IMR-90 (cell line): ENCODE measurements at places on chromosomes 1 and 21.

GRCh38 chr1:64847666-64848065 lies 102.8 kb downstream of the RAVER2 start:
- no peak for DNase-seq

- DNase-seq, result peak; percentile 33
These were observed 3.5 kb upstream of the IGSF8 start for GRCh38 chr1:160101717-160102522.

DNA sequence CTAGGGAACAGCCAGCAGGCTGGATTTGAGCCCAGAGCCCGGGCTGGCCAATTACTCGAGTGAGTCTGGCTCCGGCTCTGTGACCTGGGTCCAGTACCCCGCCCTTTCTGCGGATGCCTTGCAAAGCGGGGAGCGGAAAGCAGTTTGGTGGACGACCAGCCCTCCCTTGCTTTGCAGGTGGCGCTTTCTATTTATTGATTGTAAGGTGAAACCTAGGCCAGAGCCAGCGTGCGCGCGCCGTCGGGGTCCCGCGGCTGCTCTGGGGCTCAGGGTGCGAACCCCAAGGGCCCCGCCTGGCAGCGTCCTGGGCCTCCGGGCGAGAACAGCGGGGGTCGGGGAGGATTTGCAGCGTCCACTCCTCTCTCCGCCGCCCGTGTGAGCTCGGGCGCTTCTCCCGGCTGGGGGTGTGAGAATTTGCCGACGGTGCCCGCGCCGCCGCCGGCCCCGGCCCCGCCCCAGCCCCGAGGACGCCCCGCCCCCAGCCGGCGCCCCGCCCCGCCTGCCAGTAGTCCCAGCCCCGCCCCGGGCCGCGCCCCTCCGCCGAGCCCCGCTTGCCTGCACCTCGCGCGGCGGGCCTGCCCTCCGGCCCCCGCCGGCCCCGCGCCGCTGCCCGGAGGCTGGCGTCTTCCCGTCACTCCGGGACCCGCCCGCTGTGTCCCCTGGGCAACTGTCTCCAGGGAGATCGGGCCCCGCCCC lies 37.6 kb downstream of the PIK3CD start:
- DNase-seq, result peak; percentile 52

GRCh38 chr1:243447347-243447746 lies 191.5 kb downstream of the SDCCAG8 start:
- DNase-seq, result peak; percentile 62

- DNase-seq, result no peak
These were observed 71.4 kb downstream of the ARHGEF16 start for GRCh38 chr1:3525551-3526482.

DNA sequence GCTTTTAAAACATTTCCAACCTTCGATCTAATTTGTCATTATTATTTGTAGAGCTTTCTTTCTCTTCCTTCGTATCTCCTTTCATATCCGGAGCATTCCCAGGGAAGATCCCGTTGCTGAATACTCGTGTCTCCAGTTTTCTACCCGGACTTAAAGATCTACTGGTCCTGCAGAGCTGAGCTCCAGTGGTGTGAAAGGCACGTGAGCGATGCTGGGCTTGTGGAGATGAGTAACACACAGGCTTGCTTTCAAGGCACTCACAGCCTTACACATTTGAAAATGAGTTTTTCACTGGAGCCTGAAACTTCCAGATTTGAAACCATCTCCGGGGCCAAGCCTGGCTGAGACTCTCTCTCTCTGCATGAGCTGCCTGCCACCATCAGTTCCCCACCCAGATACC lies 428.3 kb downstream of the KIF26B start:
- DNase-seq, result peak; percentile 12

GRCh38 chr1:97647776-97648175 lies 273.1 kb downstream of the DPYD start:
- peak; percentile 72 for DNase-seq

DNA sequence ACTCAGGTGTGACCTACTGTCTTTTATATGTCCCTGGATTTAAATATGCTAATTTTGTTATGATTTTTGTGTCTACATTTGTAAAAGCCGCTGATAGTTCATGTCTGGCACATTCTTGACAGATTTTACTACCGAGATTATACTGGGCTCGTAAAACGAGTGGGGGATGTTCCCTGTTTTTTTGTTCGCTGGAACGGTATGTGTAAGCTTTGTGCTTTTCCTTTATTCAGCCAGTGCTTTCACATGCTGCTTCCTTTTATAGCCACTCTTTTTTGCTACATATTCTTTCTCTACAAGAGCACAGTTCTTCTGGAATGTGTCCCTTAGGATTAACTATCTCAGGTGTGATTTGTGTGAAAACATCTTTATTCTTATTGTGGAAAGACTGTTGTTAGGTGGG lies 46.6 kb downstream of the ADARB1 start:
- DNase-seq, result no peak

DNA sequence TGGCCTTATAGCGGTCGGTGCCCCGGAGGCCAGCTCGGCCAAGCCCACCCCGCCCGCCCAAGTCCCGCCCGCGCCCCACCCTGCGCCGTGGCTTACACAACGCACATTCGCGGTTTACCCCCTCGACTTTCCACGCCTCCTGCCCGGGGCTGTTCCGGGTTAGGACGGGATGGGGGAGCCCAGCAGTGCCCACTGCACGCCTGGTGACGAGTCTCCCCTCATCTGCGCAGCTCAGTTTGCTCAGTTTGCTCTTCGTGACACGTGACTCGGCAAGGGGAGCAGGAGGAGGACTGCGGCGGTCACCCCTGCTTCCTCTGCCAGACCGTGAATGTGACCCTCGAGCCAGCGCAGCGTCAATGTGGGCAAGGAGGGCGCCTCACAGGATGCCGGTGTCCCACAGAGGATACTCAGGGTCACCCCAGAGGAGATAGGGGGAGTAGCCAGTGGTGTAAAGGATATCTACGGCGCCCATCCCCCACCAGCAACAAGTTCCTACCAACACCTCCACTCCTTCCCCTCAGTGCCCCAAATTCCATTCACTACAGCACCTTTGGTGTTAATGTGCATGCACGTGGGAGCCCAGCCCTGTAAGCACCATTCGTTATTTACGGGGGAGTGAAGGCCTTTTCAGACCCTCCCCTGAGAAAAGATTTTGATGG lies 350 bp upstream of the S100A6 start:
- DNase-seq, result peak; percentile 89

- DNase-seq, result no peak
These were observed 6.1 kb upstream of the EVA1C start for GRCh38 chr21:32406405-32406804.

DNA sequence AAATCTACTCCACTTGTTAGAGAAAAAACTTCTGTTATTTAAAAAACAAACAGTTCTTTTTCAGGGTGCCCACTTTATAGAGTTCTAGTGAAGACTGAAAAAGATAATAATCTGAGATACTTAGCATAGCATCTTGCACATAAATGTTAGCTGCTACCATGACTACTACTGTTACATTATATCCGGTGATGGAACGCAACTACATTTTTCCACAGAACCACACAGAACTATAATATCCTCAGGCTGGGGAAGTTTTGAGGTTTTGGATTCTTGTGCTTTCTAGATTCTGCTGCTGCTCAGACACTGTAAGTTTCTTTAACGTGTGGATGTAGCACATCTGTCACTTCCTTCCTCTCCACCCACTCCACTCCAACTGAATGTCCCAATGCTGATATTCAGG lies 110.3 kb downstream of the PTPN14 start:
- DNase-seq, result peak; percentile 24

DNA sequence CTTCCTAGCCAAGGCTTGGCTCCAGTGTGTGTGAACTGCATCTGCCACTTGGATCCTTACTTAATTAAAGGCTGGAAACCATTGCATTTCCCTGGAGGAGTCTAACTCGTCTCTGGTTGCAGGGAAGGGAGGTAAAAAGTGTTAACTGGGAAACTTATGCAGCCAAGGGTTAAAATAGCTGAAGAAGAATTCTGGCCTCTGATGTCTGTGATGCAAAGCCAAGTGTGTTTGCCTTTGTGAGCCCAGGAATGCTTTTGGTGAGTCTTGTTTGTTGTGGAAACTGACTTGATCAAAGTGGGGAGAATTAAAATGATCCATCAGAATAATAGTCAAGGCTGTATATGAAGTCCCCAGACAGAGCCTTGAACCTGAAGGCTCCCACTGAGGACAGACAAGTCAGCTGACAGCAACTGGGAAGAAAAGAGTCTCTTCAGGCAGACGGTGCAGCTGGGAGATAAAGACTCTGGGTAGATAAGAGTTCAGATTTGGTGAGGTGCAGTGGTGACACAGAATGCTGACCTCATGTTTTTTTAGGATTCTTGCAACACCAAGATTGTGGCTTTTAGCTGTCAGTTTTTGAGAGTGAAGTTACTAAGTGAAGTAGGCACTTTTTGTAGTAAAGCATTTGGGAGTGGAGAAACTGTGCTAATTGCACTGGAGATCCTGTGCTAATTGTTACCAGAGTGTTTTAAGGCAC lies 59.5 kb upstream of the WLS start:
- DNase-seq, result peak; percentile 42

- DNase-seq, result peak; percentile 64
These were observed 86.7 kb upstream of the PTBP2 start for GRCh38 chr1:96634883-96635282.

GRCh38 chr1:214452152-214452784 lies 99.1 kb downstream of the PTPN14 start:
- DNase-seq, result no peak

- DNase-seq, result no peak
These were observed 3.8 kb downstream of the LRRC3 start for GRCh38 chr21:44458971-44459711.

DNA sequence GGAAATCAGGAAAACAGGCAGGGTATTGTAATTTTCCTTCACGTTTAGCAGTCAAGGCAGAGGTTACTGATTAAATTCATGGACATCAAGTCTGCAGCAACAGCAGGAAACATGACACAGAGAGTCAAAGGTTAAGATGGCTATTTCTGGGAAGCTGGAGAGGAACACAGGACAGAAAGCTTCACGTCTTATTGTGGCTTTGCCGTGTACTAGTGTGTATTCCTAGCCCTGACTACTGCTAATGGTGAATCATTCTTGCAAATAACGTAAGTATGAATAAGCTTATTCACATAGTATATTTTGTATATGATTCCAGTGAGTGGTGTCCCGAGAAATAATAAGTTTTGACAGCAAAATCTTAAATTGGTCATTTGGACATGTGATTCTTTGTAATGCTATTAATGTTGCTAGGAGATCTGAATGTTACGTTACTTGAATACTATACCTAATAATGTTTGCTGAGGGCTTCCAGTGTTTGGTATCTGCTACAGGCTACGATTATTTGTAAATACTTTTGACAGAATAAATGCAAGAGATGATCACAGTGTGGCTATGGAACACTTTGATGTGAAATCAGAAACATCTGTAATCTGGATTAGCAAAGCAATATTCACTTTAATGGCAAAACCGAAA lies 77.4 kb downstream of the DISP1 start:
- peak; percentile 94 for DNase-seq

DNA sequence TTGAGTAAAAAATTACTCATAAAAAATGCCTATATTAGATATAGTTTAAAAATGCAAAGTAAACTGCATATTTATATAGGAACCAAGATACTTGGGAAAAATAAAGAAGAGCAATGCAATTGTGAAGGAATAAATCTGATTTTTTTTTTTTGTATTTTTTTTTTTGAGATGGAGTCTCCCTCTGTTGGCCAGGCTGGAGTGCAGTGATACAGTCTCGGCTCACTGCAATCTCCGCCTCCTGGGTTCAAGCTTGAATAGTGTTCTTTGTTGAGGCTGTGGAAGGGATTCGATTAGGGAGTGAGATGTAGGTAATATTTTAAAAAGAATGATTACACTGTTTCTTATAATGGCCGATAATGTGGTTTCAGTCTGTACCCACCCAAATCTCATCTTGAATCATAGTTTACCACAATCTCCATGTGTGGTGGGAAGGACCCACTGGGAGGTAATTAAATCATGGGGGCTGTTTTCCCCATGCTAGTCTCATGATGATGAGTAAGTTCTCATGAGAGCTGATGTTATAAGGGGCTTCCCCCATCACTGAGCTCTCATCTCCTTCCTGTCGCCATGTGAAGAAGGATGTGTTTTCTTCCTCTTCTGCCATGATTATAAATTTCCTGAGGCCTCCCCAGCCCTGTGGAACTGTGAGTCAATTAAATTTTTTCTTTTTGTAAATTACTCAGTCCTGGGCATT lies 1765.9 kb downstream of the PLA2G4A start:
- no peak for DNase-seq

GRCh38 chr1:53945183-53945432 lies 391 bp downstream of the IFT25 start:
- no peak for DNase-seq

DNA sequence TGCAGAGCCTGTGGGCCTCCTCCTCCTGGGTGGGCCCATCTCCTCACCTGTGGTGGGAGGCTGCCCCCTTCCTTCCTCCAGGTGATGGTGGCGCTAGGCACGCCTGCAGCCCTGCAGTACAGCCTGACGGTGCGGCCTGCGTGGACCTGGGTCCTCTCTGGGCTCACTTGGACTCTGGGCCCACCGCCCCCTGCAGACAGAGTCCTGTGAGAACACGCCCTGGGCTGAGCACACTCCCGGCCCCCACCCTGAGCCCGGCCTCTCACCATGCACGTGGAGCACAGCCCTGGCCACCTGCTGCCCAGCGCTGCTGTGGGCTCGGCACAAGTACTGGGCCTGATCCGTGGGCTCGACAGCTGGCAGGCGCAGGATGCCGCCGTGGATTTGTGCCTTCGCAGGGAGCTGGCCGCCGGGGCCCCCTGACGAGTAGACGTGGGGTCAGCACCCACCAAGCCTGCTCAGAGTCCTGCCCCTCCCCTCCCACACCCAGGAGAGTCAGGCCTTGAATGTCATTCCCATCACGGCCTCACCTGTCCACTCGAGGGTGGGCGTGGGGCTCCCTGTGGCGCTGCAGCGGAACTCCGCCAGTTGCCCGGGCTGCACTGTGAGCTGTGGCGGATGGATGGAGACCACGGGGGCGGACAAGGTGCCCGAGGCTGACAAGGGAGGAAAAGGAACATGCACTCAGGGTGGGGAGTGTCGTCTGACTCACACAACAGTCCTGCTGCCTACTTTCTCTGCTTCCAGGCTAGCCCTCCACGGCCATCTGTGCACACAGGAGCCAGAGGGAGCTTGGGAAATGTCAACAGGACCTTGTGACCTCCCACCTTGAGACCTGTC lies 43.4 kb downstream of the LDLRAD2 start:
- DNase-seq, result no peak

GRCh38 chr1:240362826-240363225 lies 249.1 kb downstream of the GREM2 start:
- DNase-seq, result no peak

DNA sequence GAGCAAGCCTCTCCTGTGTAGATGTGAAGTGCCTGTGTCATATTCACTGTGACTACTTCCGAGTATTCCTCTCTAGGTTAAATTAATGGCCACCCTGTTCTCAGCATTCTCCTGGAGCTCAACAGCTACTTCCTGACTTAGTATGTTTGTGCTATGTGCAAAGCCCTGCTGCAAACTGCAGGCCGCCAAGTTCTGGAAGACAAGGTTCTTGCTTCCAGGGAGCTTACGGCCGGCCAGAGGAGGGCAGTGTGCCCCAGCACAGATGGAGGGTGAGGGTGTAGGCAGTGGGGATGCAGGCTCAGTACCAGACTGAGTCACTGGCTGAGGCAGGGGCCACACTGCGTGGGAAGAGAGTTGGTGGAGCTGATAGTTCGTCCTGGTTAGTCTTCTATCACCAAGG lies 43.2 kb downstream of the ELK4 start:
- DNase-seq, result peak; percentile 74

GRCh38 chr1:153985341-153985912 lies 712 bp downstream of the RAB13 start:
- peak; percentile 88 for DNase-seq

- peak; percentile 85 for DNase-seq
These were observed 20.8 kb upstream of the LAPTM5 start for GRCh38 chr1:30778154-30778978.
